ENCODE measurements at places on chromosomes 5 and 9. TPM values are rescaled to one million over a fixed set of nuclear protein-coding genes. Genes with fewer than 3 reads are reported as not detected.

KIF12 gene
- not detected for total RNA-seq

IFNA2 gene
- not detected for total RNA-seq

PTAR1 gene
- 24.2 TPM for total RNA-seq

CAMK2A gene
- 17.0 TPM for total RNA-seq

OR2V2 gene
- total RNA-seq: not detected

OSTF1 gene
- total RNA-seq: 25.0 TPM

PDE8B gene
- 1.0 TPM for total RNA-seq

NUTM2F gene
- not detected for total RNA-seq

INSL6 gene
- not detected for total RNA-seq

IL13 gene
- not detected for total RNA-seq

GRM6 gene
- not detected for total RNA-seq

C5orf34 gene
- 0.73 TPM for total RNA-seq

TEX53 gene
- total RNA-seq: not detected

ACOT12 gene
- total RNA-seq: not detected

FBP2 gene
- 0.54 TPM for total RNA-seq

WNT8A gene
- not detected for total RNA-seq

Measured in Right ventricle myocardium inferior (tissue), 1 donor.